ENCODE measurements at places on chromosomes 1 and 21. TPM values are rescaled to one million over a fixed set of nuclear protein-coding genes. Genes with fewer than 3 reads are reported as not detected.

DNA sequence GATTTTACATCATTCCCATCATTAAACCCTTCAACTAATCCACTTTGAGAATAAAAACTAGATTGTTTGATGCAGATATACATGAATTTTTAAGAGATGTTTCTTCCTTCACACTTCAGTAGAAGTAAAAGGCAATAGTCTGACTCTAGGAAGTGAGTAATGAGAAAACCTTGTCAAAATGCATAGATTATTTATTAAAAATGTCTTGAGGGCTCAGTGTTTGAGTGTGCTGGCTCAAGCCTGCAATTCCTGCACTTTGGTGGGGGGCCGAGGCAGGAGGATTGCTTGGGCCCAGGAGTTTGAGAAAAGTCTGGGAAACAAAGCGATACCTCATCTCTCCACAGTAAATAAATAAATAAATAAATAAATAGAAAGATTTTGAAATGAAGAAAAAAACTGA, 177.1 kb downstream of the NEGR1 start:
- no peaks in the 10 kb centered on the region for H3K4me1 ChIP-seq
- no peak for DNase-seq
- H3K27ac ChIP-seq, result no peak overlapping the region
- no peaks in the 10 kb centered on the region for H3K27me3 ChIP-seq

GRCh38 chr1:116806671-116807070, 52.4 kb downstream of the CD2 start:
- peak overlapping the region; percentile 94 for H3K4me3 ChIP-seq
- peaks cover 48% of the 10 kb centered on the region for H3K36me3 ChIP-seq

OXCT2 gene
- 4.2 TPM for total RNA-seq

GRCh38 chr1:174964261-174964971, 35.3 kb upstream of the CACYBP start:
- no peaks in the 10 kb centered on the region for H3K36me3 ChIP-seq
- no peaks in the 10 kb centered on the region for H3K27me3 ChIP-seq
- H3K27ac ChIP-seq, result peak overlapping the region; percentile 84
- peak; percentile 34 for DNase-seq

- no peak overlapping the region for H3K4me3 ChIP-seq
- DNase-seq, result no peak
- H3K36me3 ChIP-seq, result no peaks in the 10 kb centered on the region
- no peak overlapping the region for H3K27ac ChIP-seq
- no peaks in the 10 kb centered on the region for H3K4me1 ChIP-seq
- peaks cover 3% of the 10 kb centered on the region for H3K27me3 ChIP-seq
These were observed 552.1 kb downstream of the LMO4 start for GRCh38 chr1:87880764-87881163.

DNA sequence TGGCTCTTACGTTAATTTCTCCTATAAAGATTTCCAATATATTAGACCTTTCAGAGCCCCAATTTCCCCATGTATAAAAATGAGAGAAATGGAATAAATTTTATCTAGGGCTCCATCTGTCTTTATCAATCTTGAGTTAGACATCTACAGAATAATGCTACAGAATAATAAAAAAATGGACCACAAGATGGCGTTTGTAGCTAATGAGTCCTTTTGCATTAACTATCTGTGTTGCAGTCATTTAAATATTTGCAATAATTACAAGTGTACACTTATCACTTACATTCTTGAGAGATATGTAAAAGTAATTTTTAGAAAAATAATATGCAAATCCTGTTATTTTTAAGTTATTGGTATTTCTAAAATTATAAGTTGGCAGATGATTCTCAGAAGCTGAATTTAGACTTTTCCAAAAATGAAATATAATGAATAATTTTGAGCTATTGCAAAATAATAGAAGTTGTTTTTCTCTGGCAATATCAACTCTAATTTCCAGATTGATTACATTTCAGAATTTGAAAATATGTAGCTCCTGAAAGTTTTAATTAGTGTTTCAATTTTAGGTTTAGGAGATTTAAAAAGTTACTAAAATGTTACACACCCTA, 87.7 kb downstream of the SNX7 start:
- no peak overlapping the region for H3K4me3 ChIP-seq
- H3K27me3 ChIP-seq, result no peaks in the 10 kb centered on the region
- H3K27ac ChIP-seq, result no peak overlapping the region
- H3K36me3 ChIP-seq, result no peaks in the 10 kb centered on the region

GRCh38 chr1:169070958-169071357, 35.5 kb upstream of the ATP1B1 start:
- no peak overlapping the region for H3K27ac ChIP-seq
- no peaks in the 10 kb centered on the region for H3K4me1 ChIP-seq
- no peaks in the 10 kb centered on the region for H3K36me3 ChIP-seq
- peaks cover 1% of the 10 kb centered on the region for H3K27me3 ChIP-seq
- no peak overlapping the region for H3K4me3 ChIP-seq

GRCh38 chr1:116558140-116558549, 12.7 kb downstream of the CD58 start:
- peak overlapping the region; percentile 92 for H3K27ac ChIP-seq
- peaks cover 19% of the 10 kb centered on the region for H3K36me3 ChIP-seq
- H3K27me3 ChIP-seq, result no peaks in the 10 kb centered on the region
- peaks cover 76% of the 10 kb centered on the region for H3K4me1 ChIP-seq

RAB13 gene
- 45.6 TPM for total RNA-seq

PLCH2 gene
- 2.9 TPM for total RNA-seq

GRCh38 chr1:107843989-107844388, 121.0 kb downstream of the VAV3 start:
- H3K4me1 ChIP-seq, result peaks cover 61% of the 10 kb centered on the region
- peak overlapping the region; percentile 75 for H3K27ac ChIP-seq
- H3K27me3 ChIP-seq, result no peaks in the 10 kb centered on the region
- H3K36me3 ChIP-seq, result peaks cover 13% of the 10 kb centered on the region
- peak overlapping the region; percentile 24 for H3K4me3 ChIP-seq
- DNase-seq, result peak; percentile 14

NEXN gene
- total RNA-seq, result 2.4 TPM

RHEX gene
- total RNA-seq, result not detected

- no peak for DNase-seq
- H3K27ac ChIP-seq, result no peak overlapping the region
- H3K36me3 ChIP-seq, result no peaks in the 10 kb centered on the region
These were observed 367.1 kb upstream of the ADGRL4 start for GRCh38 chr1:79373481-79374125.

- no peaks in the 10 kb centered on the region for H3K36me3 ChIP-seq
- H3K27me3 ChIP-seq, result peaks cover 2% of the 10 kb centered on the region
- H3K4me1 ChIP-seq, result peaks cover 46% of the 10 kb centered on the region
- peak; percentile 88 for DNase-seq
- H3K27ac ChIP-seq, result peak within 1 kb of the TSS; percentile 62
These were observed at the start of gene ELAPOR1 for GRCh38 chr1:109113590-109114341. ELAPOR1 (plus strand) TSS chr1:109114115; CDS start chr1:109114184, 69 bp downstream.

DCDC2B gene
- total RNA-seq, result not detected

SLC26A9 gene
- not detected for total RNA-seq

- H3K27ac ChIP-seq, result no peak overlapping the region
- no peaks in the 10 kb centered on the region for H3K4me1 ChIP-seq
- DNase-seq, result no peak
- H3K36me3 ChIP-seq, result no peaks in the 10 kb centered on the region
- H3K27me3 ChIP-seq, result no peaks in the 10 kb centered on the region
These were observed 14.0 kb downstream of the F3 start for GRCh38 chr1:94527447-94528031.

DNA sequence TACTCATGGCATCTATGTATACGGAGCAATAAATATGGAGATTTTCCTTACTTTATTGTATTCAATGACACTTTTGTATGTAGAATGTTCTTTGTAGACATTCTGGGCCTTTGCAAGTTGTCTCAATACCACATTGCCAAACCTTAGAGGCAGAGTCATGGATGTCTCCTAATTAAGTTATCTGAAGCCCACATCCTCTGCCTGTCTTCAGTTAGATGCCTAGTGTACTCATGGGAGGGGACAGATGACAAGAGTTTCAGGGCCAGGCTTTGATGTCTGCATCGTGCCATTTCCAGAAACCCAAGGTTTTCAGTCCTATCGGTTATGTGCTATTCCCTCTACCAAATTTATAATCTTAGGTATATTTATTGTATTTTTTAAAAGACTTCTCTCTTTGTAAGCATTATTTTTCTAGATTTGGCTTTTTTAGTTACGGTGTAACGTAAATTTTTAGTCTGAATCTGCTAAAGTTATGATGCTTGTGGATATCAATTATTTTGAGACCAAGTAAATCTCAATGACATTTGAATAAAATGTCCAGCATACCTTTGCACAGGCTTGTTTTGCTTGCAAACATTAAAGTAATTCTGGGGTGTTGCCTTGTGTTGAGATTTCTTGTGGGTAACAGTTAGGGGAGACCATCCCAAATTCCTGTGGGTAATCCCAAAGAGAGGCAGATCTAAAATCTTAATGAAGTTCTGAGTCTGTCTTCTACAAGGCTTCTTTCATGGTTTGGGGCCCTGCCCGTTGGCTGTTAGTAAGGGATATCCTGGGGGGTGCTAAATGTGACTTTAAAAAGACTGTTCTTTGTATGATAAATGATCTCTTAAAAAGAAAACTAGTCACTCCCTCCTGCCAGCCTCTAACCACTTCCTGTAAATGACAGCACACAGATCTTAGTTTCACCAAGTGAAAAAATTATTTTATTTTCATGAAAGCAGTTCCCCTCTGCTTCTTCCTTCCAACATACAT, 8.0 kb upstream of the MACF1 start:
- H3K27ac ChIP-seq, result peak overlapping the region; percentile 89
- peaks cover 3% of the 10 kb centered on the region for H3K36me3 ChIP-seq
- H3K4me3 ChIP-seq, result peak overlapping the region; percentile 41
- DNase-seq, result peak; percentile 84

GRCh38 chr1:201147396-201148015, 6.8 kb downstream of the TMEM9 start:
- peaks cover 3% of the 10 kb centered on the region for H3K4me1 ChIP-seq
- no peak overlapping the region for H3K27ac ChIP-seq
- peaks cover 24% of the 10 kb centered on the region for H3K36me3 ChIP-seq
- no peak for DNase-seq

MRPL37 gene
- 194 TPM for total RNA-seq

- H3K4me1 ChIP-seq, result no peaks in the 10 kb centered on the region
- peaks cover 2% of the 10 kb centered on the region for H3K27me3 ChIP-seq
- no peak for DNase-seq
- no peak overlapping the region for H3K27ac ChIP-seq
- H3K36me3 ChIP-seq, result no peaks in the 10 kb centered on the region
These were observed 40.0 kb upstream of the CTPS1 start for GRCh38 chr1:40939320-40940059.

GRCh38 chr1:43893006-43893405, 40.6 kb upstream of the ARTN start:
- H3K4me1 ChIP-seq, result no peaks in the 10 kb centered on the region
- DNase-seq, result no peak
- no peaks in the 10 kb centered on the region for H3K27me3 ChIP-seq
- no peaks in the 10 kb centered on the region for H3K36me3 ChIP-seq
- H3K27ac ChIP-seq, result no peak overlapping the region

KLHDC9 gene
- 0.43 TPM for total RNA-seq

GRCh38 chr1:210445485-210445884, 116.8 kb downstream of the HHAT start:
- DNase-seq, result no peak
- H3K4me1 ChIP-seq, result peaks cover 22% of the 10 kb centered on the region
- peak overlapping the region; percentile 78 for H3K27ac ChIP-seq

DNA sequence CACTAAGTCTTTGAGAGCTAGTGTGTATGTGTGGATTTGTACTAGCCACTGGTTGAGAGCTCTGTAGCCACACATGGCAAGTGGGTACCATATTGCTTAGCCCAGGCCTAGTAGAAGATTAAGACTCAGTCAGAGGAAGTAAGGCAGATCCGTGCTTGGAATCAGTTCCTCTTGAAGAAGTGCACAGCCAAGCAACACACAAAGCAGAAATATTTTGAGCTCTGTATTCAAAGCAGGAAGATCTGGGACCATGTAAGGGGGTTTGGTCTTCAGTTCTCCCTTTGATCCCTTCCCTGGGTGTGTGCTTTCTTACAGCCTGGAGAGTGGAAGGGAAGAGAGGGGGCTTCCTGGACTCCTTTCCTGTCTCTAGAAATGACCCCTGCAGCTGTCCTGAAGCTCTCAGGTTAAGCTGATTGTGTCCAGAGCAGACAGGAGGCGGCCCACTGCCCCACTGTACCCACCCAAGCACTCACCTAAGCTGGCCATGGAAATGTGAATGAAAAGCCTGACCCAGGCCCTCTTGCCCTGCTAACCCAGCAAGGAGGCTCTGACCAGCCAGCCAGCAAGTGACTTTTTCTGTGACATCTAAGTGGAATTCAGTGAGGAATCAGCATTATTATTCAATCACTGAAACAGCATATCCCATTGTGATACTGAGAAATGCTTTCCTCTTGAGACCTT, 3.6 kb downstream of the ETS2 start:
- H3K4me1 ChIP-seq, result peaks cover 39% of the 10 kb centered on the region
- DNase-seq, result no peak
- no peaks in the 10 kb centered on the region for H3K27me3 ChIP-seq
- peaks cover 62% of the 10 kb centered on the region for H3K36me3 ChIP-seq

- DNase-seq, result no peak
- no peak overlapping the region for H3K27ac ChIP-seq
- H3K4me1 ChIP-seq, result peaks cover 29% of the 10 kb centered on the region
- no peak overlapping the region for H3K4me3 ChIP-seq
- no peaks in the 10 kb centered on the region for H3K27me3 ChIP-seq
These were observed 43.2 kb downstream of the HIVEP3 start for GRCh38 chr1:41875487-41875886.

DNA sequence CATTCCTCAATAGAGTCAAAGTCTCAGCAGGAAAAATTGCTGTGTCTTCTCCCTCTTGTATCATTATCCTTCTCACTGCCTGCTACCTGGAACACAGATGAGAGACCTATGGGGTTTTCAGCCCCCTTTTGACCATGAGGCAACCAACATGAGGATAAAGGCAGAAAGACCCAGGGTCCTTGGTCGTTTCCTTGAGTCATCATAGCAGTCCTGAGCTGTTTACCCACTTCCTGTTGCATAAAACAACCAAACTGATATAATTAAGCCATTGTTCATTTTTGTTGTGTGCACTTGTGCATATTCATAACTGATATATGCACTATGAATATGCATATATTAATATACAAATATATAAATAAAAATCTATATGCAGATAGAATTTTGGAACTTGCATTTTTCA, 188.3 kb upstream of the MAP1LC3C start:
- H3K27ac ChIP-seq, result no peak overlapping the region
- no peaks in the 10 kb centered on the region for H3K4me1 ChIP-seq
- no peak for DNase-seq
- no peaks in the 10 kb centered on the region for H3K36me3 ChIP-seq

SLAMF1 gene
- total RNA-seq, result 67.8 TPM

KRTAP11-1 gene
- not detected for total RNA-seq
